ENCODE measurements at places on chromosomes 2 and 18.

GRCh38 chr2:128371648-128372345, 53.1 kb upstream of the HS6ST1 start:
- DNase-seq = no peak

GRCh38 chr18:45165871-45166270, 449.4 kb upstream of the SLC14A2 start:
- no peak for DNase-seq

DNA sequence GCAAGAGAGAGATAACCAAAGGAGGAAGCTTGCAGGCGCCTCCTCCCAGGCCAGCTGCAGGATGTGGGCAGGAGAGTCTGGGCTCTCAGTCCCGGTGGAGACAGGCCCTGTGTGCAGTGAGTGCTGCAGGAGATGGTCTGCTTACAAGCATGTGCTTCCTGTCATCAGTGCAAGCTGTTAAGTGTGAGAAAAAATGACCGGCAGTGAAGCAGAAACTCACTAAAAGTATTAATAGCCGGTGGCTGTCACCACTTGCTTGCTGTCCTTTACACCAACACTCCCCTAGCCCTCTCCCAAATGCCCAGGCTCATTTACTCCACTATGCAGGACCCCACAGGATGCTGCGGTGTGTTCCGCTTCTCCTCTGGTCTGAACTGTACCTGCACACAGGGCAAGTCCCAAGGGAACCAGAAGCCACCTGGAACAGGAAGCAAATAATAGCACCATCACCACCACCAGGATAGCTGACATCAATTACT, 435.6 kb upstream of the HS6ST1 start:
- DNase-seq = no peak

DNA sequence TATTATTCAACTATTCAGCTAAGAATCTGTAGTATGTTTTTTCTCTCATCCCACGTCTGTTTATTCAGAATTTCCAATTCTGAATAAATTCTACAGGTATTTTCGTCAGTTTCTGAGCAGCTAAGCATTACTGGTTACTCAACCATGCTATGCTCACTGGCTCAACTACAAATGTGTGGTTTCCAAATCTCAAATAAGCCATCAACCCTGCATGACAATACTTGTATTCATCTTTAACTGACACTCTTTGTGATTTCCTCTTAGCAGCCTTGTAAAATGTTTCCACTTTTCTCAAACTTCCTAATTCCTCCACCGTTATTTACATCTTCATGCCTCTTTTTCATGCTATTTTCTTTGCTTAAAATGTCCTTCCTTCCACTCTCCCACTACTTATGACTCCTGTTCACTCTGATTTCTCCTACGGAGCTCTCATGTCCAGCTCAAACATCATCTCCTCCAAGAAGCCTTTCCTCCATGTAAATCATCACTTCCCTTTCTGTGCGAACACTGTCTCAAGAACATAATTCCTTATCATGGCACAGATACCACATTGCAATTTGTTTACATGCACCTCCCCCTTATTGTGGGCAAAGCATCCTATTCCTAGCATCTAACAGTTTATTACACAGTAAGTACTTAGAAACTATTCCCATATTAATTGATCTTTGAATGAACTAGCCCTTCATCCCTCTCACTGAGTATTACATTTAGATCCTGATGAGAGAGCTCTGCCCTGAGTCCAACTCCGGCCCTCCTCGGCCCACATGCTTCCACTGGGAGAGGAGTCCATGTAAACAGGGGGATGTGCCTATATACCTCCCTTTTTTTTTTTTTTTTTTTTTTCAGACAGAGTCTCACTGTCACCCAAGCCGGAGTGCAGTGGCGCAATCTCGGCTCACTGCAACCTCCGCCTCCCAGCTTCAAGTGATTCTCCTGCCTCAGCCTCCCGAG, 10.5 kb downstream of the CCDC88A start:
- no peak for DNase-seq

DNA sequence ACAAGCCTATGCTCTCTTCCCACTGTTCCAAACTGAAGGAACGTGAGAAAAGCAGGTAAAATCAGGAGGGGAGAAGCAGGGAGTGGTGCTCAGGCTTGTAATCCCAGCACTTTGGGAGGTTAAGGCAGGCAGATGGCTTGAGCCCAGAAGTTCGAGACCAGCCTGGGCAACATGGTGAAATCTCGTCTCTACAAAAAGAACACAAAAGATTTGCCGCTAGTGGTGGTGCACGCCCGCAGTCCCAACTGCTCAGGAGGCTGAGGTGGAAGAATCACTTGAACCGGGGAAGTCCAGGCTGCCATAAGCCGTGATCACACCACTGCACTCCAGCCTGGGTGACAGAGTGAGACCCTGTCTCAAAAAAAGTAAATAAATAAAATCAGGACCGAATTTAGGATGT, 1.3 kb upstream of the TMSB10 start:
- DNase-seq = no peak

GRCh38 chr2:138306626-138307025, 194.9 kb upstream of the SPOPL start:
- DNase-seq = no peak
